Right lobe of liver (tissue), 6 donors: ENCODE measurements at places on chromosomes 1 and 21. TPM values are rescaled to one million over a fixed set of nuclear protein-coding genes. Genes with fewer than 3 reads are reported as not detected.

The RNASEL gene
- total RNA-seq, result 2.1 TPM

DNA sequence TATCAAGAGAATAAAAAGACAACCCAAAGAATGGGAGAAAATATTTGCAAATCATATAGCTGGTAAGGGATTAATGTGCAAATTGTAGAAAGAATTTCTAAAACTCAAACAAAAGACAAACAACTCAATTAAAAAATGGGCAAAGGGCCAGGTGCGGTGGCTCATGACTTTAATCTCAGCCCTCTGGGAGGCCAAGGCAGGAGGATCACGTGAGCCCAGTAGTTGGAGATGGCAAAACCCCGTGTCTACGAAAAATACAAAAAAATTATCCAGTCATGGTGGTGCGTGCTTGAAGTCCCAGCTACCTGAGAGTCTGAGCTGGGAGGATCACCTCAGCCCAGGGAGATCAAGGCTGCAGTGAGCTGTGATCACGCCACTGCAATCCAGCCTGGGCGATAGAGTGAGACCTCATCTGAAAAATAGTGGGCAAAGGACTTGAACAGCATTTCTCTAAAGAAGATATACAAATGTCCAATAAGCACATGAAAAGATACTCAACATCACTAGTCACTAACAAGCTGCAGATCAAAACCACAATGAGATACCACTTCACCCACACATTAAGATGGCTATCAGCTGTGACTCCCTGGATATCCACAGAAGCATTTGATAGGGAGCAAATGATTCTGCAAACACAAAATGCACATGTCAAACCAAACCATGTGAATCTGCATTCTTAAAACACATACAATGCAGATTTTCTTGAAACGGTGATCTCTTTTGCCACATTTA, 20.9 kb downstream of the SLC30A1 start:
- no peaks in the 10 kb centered on the region for H3K36me3 ChIP-seq
- H3K4me3 ChIP-seq, result no peak overlapping the region
- DNase-seq, result no peak
- H3K4me1 ChIP-seq, result no peaks in the 10 kb centered on the region
- no peak overlapping the region for H3K27ac ChIP-seq

DNA sequence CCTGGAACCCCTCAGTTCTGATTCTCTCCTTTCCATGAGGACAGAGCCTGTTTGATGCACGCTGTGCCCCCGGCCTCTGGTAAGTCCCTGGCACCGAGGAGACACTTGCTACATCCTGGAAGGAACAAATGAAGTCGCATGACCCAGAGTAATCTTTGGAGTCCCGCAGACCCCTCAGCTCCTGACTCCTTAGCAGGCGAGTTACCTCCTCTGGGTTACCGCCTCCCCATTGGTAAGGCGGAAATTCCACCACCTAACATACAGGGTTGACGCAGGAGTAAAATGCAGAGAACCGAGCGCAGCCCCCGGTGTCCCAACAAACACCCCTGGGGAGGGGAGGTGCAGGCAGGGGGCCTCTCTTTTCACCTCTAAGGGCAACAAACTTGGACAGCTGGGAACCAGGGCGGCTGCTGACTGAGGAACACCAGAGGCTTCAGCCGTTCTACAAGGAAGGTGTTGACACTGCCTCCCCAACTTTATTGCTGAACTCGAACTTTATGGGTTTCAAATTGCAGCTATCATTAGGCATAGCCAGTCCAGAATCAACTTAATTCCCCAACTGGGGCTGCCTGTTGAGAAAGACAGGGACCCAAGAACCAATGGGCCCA, 115.3 kb upstream of the IFFO2 start:
- peaks cover 27% of the 10 kb centered on the region for H3K36me3 ChIP-seq
- H3K4me1 ChIP-seq, result peaks cover 84% of the 10 kb centered on the region
- no peak overlapping the region for H3K27ac ChIP-seq
- no peak overlapping the region for H3K4me3 ChIP-seq
- DNase-seq, result peak; percentile 24
- no peaks in the 10 kb centered on the region for H3K27me3 ChIP-seq

The PCP4L1 gene
- total RNA-seq, result 2.9 TPM

DNA sequence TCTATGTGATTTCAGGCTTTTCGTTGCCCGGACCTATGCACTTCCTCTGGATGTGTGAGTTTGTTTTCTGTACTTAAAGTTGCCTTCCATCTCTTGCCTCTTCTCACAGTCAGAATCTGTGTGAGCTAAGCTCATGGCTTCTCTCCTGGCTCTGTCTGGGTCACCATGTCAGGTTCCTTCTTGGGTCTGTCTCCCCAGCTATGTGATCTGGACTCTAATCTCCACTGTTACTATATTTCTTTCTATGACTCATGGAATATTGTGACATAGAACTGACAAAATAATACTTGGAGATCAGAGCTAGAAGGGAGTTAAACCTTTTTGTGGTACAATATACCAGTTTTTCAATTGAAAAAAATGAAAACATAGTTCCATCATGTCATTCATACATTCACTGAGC, 172.7 kb upstream of the FGGY start:
- no peak overlapping the region for H3K4me3 ChIP-seq
- DNase-seq, result no peak

The TMEM52 gene
- total RNA-seq, result 7.8 TPM

The BTBD19 gene
- 6.1 TPM for total RNA-seq

- H3K27ac ChIP-seq, result no peak overlapping the region
- H3K4me3 ChIP-seq, result no peak overlapping the region
- H3K27me3 ChIP-seq, result no peaks in the 10 kb centered on the region
- no peak for DNase-seq
- no peaks in the 10 kb centered on the region for H3K36me3 ChIP-seq
These were observed 108.1 kb downstream of the KAZN start for GRCh38 chr1:14706631-14707030.

DNA sequence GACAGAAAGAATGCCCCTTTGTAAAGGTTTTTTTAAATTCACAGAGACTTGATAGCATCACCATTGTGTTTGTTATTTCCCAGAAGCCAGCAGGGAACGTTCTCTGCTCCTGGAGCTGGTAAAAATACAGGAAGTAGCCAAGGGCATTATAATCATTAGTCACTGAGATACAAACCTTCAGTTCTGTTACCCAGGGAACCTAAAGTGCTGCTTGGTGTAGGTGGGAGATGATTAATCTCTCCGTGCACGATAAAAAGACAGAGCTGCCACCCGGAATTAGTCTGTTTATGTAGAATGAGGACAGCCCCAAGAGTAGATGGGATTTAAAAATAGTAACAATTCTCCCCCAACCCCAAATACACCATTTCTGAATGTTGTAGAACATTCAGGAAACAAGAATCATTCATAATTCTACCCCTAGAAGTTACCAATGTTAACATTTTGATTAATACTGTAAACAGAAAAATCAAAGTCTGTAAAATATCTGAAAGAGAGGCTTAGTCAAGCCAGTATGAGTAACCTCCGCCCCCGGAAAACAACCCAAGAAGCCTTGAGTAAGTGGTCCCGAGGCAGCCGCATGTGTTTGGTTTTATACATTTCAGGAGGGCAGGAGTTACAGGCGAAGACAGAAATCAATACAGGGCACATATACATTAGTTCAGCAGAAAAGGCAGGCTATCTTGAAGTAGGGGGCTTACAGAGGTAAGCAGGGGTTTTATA, 45.3 kb upstream of the CTBS start:
- H3K27ac ChIP-seq, result no peak overlapping the region
- H3K27me3 ChIP-seq, result no peaks in the 10 kb centered on the region
- no peak overlapping the region for H3K4me3 ChIP-seq
- DNase-seq, result no peak
- no peaks in the 10 kb centered on the region for H3K4me1 ChIP-seq
- H3K36me3 ChIP-seq, result no peaks in the 10 kb centered on the region

GRCh38 chr1:86416343-86416742, 7.6 kb upstream of the CLCA2 start:
- no peak overlapping the region for H3K27ac ChIP-seq
- H3K27me3 ChIP-seq, result no peaks in the 10 kb centered on the region
- H3K4me1 ChIP-seq, result no peaks in the 10 kb centered on the region
- no peak for DNase-seq

GRCh38 chr1:82197606-82198005, 396.9 kb downstream of the ADGRL2 start:
- no peaks in the 10 kb centered on the region for H3K27me3 ChIP-seq
- no peaks in the 10 kb centered on the region for H3K4me1 ChIP-seq
- no peaks in the 10 kb centered on the region for H3K36me3 ChIP-seq
- no peak overlapping the region for H3K4me3 ChIP-seq
- no peak for DNase-seq
- no peak overlapping the region for H3K27ac ChIP-seq

DNA sequence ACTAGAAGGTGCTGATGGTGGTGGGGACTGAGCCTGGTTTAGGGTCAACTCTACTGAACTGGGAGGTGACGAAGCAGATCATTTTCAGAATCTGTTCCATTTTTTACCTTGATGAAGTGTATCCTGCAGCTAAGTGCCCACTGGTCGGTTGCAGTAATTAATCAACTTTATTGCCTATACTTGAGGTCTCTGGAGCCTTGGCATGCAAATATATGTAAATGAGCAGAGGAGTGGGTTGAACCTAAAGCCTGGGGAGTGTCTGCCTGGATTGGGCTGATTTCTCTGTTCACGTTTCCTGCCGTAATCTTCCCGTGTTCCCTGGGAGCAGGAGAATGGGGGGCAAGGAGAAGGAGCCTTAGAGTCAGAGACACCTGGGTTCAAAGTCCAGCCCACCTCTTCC, 286.8 kb downstream of the PTPRU start:
- no peak overlapping the region for H3K4me3 ChIP-seq
- DNase-seq, result no peak

- no peaks in the 10 kb centered on the region for H3K27me3 ChIP-seq
- no peak for DNase-seq
- H3K4me3 ChIP-seq, result no peak overlapping the region
- no peaks in the 10 kb centered on the region for H3K4me1 ChIP-seq
- no peaks in the 10 kb centered on the region for H3K36me3 ChIP-seq
These were observed 14.1 kb upstream of the KCNN3 start for GRCh38 chr1:154883919-154884868.

The CNIH4 gene
- 19.5 TPM for total RNA-seq

The CFAP126 gene
- not detected for total RNA-seq

- H3K27ac ChIP-seq, result no peak overlapping the region
- H3K36me3 ChIP-seq, result no peaks in the 10 kb centered on the region
- H3K4me1 ChIP-seq, result no peaks in the 10 kb centered on the region
- H3K27me3 ChIP-seq, result no peaks in the 10 kb centered on the region
These were observed 1.6 kb upstream of the PADI4 start for GRCh38 chr1:17306407-17306806.

The SH2D5 gene
- total RNA-seq, result 1.4 TPM

DNA sequence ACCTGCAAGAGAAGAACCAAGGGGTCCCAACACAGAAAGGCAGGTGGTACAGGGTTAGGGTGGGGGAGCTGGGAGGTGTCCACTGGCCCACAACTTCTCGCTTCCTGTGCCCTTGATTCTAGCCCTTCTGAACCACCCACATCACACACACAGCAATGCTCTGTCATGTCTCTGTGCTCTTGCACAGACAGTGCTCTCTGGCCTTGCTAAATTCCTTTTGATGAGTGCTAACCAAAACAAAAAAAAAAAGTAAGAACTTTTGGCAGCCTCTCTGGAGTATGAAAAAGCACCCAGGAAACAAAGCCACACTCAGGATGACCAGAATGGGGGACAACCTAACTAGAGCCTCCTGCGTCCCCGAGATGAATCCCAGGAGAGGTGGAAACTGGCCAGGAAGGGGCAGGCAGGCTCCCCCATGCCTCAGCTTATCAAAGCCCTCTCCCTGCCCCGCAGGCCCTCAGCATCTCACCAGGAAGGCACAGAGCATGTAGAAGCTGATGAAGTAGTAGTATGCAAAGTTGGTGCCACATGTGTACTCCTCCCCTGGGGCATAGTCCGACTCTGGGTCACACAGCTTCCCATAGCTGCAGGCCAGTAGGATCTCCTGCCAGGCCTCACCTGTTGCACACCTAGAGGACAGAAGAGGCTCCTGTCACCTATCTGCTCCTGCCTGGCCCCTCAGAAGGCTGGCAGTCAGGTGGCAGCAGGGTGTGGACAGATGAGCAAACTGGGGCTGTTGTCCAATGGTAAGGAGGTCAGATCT, 27.2 kb upstream of the KIF21B start:
- H3K4me1 ChIP-seq, result peaks cover 5% of the 10 kb centered on the region
- H3K4me3 ChIP-seq, result no peak overlapping the region
- H3K36me3 ChIP-seq, result no peaks in the 10 kb centered on the region
- H3K27me3 ChIP-seq, result no peaks in the 10 kb centered on the region
- DNase-seq, result no peak

GRCh38 chr1:70290218-70290617, 64.3 kb downstream of the ANKRD13C start:
- H3K36me3 ChIP-seq, result no peaks in the 10 kb centered on the region
- no peak overlapping the region for H3K27ac ChIP-seq
- H3K4me3 ChIP-seq, result no peak overlapping the region

GRCh38 chr1:45843474-45843905, 40.1 kb downstream of the MAST2 start:
- no peak overlapping the region for H3K4me3 ChIP-seq
- no peaks in the 10 kb centered on the region for H3K27me3 ChIP-seq
- no peaks in the 10 kb centered on the region for H3K4me1 ChIP-seq
- H3K27ac ChIP-seq, result no peak overlapping the region
- no peaks in the 10 kb centered on the region for H3K36me3 ChIP-seq
- DNase-seq, result no peak

DNA sequence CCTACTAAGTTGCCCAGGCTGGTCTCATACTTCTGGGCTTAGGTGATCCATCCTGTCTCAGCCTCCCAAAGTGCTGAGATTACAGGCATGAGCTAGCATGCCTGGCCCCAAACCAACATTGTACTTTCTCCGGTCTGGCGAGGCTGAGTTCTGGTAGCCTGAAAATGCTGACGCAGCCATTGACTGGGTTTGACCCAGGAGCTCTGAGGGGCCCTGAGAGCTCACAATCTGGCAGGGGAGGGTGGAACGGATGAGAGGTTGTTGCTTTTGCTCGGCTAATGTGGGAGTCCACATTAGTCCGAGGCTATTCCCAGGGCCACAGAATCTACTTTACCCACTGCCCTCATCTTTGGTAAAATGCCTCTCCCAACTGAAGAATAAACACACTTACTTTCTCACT, 35.1 kb upstream of the PARP1 start:
- no peaks in the 10 kb centered on the region for H3K27me3 ChIP-seq
- no peaks in the 10 kb centered on the region for H3K4me1 ChIP-seq
- H3K36me3 ChIP-seq, result no peaks in the 10 kb centered on the region
- H3K27ac ChIP-seq, result no peak overlapping the region
- no peak overlapping the region for H3K4me3 ChIP-seq
